Hematopoietic multipotent progenitor cell treated with erythropoietin and hydrocortisone succinate and interleukin-3 and kit ligand, for 4 days (in vitro differentiated cells): ENCODE measurements at places on chromosomes 16 and 17.

- no peak for DNase-seq
Measured at GRCh38 chr16:89200850-89201411, 594 bp upstream of the SLC22A31 start.

DNA sequence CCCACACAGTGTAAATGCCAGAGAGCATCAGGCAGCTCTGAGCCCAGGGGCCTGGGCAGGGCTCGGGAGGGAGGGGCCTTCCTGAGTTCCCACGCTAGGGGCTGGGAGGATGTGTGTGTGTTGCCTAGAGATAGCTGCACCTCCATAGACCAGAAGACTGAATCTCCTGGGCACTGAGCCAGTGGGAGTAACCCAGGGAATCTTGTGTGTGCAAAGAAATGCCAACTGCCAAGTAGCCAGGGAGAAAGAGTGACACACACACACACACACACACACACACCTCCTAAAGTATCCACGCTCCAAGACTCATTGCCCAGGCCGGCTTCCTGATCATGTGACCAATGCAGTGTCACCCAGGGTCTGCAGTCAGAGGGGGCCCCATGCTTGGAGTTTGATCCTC is 166.2 kb upstream of the RPL38 start:
- DNase-seq, result peak; percentile 87

DNA sequence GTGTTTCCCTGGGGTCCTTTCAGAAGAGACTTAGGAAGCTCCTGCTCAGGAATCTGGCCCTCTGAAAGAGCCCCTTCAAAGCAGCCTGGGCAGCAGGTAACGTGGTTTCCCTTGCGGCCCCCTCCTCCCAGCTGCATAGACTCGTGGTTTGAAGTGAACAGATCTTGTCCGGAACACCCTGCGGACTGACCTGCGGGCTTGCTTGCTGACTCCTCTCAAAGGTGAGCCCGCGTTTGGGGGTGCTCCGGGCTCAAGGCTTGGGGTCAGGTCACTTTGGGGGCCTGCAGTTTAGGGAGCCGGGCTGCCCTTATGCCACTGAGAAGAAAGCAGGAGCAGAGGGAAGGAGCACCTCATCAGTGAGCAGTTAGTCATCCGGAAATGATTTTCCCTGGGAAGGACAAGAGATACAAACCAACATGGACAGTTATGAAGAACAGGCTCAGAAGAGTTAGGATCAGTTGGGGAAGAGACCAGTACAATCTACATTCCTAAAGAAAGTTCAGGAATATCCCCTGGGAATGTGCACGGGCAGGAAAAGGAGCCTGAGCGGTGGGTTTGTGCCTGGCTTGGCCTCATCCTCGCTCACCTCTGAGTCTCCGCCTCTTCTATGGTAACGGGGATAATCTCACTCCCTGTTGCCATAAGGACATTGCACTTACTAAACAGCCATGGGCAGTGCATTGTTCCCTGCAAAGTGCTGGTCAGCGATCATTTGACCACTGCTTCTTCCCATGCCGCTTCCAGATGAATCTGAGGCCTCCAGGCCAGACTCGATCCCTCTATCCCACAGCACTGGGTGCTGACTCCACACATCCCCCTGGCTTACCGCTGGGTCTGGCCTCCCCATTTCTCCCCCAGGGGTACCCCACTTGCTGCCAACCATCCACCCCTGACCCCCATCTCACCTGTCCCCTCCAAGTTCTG is 10.0 kb downstream of the LDHD start:
- DNase-seq, result no peak

DNA sequence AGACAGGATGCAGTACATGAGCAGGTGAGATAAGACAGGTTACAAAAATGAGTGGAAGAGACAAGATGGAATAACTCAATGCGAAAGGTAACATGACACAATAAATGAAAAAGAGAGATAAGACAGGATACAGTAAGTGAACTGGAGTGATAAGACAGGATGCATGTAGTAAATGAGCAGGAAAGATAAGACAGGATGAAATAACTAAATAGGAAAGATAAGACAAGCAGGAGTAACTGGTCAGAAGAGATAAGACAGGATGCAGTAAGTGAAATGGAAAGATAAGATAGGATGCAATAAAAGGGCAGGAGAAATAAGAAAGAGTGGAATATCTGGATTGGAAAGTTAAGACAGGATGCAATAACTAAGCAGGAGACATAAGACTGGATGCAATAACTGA is 8.3 kb upstream of the MYH4 start:
- no peak for DNase-seq

- peak; percentile 44 for DNase-seq
Measured at GRCh38 chr16:29862383-29862883, 593 bp downstream of the CDIPT start.

DNA sequence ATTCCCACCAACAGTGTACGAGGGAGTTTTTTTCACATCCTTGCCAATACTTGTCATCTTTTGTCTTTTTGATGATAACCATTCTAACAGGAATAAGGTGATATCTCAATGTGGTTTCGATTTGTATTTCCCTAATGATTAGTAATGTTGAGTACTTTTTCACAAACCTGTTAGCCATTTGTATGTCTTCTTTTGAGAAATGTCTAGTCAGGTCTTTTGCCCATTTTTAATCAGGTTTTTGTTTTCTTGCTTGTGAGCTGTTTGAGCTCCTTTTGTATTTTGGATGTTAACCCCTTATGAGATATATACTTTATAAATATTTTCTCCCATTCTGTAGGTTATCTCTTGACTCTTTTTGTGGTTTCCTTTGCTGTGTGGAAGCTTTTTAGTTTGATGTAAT is 1.9 kb upstream of the KRTAP4-5 start:
- no peak for DNase-seq

DNA sequence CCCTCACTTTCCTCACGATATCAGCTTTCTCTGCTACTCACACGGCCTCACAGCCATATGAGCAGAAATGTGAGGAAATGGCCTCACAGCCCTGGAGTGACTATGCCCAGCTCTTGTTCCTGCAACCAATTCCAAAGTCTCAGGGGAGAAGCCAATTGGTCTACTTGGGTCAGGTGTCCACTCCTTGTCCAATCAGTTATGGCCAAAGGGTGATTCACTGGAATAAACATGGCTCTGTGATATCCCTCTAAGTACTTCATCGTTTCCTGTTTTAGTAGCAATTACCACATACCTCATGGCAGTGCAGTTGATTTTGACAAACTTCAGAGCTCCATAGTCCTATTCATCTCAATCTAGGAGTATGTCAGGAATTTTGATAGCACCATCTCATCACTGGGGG is 195.4 kb downstream of the KATNIP start:
- no peak for DNase-seq

DNA sequence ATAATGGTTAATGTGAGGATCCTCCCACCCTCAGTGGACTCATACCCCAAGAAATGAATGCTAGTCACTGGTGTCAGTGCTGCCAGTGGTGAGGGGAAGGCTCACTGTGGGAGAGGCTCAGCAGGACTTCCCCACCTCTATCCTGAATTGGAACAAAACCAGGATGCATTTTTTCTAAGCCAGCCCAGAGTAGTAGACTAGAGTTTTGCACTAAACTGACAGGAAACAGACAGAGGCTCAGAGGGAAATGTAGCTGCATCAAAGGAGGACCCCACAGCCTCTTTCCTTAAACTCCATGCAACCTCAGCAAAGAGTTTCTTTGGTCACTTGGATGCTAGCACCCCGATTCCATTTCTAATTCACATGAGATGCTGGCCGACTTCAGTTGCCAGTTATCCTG is 10.7 kb upstream of the SKAP1 start:
- no peak for DNase-seq
